ENCODE measurements at places on chromosomes 7 and 10.
A peak's percentile ranks its signal among the peaks of the same experiment; 100 is the strongest.

- DNase-seq: no peak
Observed at GRCh38 chr10:28302012-28302637, 739 bp downstream of the MPP7 start.

- DNase-seq: no peak
Observed at GRCh38 chr10:124130198-124130900, 37.0 kb upstream of the CHST15 start.

DNA sequence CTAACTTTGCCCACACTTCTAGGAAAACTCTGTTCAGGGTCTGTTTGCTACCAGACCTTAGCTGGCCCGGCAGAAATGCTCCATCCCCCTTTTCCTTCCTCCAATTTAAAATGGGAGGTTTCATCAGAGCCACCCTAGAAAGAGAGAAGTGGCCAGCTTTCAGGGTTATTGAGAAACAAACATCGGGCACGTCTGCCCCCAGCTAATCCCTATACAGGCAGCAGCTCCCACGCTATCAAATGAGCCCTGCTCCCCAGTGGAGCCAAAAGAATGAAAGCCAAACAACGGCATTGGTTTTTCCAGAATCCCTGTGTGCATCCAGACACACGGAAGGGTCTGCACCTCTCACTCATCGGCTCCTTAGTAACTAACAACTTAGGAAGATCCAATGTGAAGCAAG, 132.5 kb downstream of the GRID1 start:
- DNase-seq: no peak

DNA sequence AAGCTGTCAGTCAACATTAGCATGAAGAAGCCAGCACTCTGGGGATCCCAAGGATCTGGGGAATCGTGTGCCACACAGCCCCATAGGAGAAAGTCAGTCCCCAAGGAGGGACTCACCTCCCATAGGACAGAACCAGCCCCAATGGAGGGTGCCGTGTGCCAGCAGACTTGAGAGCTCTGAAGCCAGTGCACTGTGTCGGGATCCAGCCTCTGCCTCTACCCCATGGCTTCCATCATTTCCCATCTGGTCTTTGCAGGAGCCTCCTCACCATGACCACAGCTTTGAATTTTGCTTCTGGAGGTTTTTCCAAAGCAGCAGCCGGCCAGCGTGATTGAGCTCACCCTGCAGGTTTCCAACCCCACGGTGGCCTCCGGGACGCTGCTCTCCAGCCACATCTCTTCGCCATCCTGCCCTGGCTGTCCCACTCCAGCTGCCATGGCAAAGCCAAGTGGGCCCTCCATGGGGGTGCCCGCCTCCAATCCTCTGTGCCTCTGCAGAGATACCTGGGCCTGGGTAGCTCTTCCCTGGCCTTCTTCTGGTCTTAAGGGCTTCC, 171.8 kb upstream of the SHH start:
- DNase-seq: no peak

DNA sequence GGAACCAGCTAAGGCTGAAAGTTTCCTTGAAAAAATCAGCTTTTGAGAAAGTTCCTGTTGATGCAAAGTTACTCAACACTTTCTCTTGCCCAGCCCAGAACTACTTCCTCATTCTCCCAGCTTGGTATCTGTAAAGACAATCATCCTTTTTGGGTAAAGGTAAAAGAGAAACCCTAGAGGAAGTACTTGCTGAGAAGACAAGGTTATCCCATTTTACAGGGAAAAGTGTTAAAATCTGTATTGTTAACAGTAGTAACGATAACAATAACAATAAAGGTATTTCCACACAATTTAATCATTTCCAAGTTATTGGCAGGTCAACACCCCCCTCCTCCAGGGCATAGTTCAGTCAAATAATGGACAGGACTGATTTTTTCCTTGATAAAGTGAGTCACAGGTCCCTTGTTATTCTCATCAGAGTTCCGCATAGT, 2.4 kb downstream of the ALOX5 start:
- no peak for DNase-seq

DNA sequence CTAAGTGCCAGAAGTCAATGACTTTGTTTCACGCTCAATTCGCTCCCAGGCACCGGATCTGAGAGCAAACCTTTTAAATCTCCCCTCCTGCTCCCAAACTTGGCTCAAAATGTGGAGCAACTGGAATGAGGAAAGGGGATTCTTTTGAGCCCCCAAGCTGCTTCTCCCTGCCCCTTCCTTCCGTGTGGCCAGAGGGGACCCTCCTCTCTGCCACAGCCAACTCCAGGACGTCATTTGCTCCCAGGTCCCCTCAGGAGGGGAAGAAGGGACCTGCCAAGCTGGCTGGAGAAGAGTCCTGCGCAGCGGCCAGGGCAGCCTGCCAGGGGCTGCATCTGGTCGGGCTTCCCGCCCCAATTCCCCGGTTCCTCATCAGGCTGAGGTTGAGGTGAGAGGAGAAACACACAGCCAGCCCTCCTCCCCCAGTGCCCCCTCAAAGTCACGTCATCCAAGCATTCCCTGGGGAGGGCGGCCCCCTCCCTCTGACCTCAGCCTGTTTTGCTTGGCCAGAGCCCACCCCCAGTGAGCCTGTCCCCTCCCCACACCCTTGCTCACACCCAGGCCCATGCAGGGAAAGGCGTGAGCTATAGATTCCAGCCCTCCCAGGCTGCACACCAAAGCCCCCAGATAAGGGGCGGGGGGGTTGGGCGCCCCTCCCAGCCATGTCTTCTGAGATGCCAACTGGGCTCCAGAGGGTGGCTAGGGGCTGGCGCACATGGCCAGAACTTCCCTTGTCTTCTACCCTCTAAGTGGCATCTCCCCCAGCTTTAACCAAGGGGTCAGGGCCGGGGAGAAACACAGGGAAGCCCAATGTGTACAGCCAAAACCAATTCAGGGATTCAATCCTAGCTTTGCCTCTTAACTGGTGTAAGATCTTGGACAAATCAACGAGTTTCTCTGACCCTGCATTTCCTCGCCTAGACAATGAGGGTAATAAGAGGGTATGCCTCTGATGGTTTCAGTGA, 35.0 kb downstream of the SH3PXD2A start:
- DNase-seq: peak; percentile 77

DNA sequence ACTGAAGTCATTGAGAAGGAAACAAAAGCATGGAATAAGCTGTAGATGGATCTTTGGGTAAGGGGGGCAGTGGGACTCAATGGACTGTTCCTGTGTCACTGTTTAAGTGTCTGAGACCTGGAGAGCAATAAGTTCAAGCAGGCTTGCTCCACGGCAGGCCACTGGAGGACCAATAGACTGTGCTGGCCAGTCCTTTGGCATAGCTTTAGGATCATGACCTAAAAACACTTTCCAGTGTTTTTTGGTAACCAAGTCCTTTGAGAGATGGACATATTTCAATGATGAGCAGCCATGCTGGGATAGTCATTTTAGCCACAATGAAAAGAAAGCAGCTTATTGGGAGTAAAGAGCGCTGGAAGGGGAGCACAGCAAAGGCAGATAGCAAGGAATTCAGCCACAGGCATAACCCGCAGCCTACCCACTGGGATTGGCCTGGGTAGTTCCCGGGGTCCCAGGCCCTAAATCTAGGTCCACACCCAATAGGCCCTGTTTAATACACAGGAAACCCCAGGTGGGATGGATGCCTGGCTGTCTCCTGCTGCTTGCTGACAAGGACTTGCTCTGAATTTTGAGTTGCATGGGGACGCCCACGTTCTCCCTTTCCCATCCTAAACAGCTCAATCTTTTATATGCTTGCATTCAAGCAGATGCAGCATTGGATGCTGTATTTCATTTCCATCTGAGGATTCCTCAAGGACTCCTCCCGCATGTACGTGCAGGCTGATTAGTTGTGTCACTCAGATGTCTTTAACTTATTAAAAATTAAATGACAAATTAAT, 727.2 kb downstream of the KCNMA1 start:
- DNase-seq: no peak

DNA sequence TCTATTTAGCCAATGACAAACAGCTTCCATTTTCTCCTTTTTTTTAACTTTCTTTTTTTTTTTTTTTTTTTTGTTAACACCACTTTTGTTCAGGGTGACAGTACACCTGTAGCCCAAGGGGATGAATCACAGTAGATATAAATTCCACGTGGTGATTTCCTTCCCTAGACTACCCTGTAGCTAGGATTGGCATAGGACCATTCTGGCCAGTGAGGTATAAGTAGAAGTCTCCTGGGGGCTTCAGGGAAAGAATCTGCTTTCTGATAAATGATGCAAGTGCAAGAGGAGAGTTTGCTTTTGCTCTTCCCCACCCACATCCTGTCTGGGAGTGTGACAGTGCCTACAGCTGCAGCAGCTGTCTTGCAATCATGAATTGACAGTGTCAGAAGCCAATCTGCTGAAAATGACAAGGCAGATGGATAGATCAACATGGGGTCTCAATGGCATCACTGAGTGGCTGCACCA, 63.2 kb upstream of the TOMM7 start:
- no peak for DNase-seq

DNA sequence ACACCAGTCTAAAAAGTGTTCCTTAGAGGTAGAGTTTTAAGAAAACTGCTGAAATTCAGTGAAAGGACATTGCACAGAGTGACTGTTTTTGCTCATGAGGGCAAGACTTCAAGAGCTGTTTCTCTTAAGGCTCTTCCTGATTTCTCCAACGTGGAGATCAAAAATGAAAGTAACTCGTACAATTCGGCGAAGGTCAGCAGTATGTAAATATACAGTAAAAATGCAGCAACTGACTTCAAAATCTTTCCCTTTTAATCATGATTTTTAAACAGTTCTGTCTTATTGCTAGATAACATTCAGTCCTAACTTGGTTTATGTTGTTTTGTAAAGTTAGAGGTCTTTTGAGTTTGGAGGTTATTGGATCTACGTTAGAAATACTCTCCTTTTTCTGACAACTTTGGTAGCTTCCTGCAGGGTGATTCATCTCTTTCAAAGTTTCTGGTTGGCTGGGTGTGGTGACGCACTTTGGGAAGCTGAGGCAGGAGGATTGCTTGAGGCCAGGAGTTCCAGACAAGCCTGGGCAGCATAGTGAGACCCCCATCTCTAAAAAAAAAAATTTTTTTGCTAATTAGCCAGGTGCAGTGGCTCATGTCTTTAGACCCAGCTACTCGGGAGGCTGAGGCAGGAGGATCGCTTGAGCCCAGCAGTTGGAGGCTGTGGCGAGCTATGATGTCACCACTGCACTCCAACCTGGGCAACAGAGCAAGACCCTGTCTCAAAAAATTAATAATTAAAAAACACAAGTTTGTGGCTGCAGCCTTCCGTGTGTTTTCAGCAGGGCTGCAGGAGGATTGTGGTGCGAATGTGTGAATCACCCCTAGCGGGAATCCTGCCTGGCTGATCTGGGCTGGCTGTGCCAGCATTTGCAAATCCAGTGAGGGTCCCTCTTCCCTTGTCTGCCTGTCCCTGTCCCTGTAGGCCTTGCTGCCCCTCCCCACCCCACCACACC, 29.2 kb upstream of the AP5Z1 start:
- DNase-seq: no peak

GRCh38 chr10:30878920-30879319, 152.7 kb downstream of the ZNF438 start:
- no peak for DNase-seq

DNA sequence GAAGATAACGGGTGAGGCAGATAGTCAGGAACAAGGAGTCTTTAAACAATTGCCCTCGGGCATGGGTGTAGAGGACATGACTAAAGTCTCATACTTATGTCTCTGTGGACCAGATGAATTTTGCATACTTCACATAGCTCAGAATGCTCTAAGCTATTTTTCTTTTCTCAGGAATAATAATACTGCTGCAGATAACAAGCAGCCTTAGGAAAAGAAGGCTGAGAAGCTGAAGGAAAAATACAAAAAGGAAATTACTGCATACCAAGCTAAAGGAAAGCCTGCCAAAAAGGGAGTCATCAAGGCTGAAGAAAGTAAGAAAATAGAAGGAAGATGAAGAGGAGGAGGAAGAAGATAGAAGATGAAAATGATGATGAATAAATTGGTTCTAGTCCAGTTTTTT, 13.4 kb upstream of the ERCC6 start:
- DNase-seq: no peak

DNA sequence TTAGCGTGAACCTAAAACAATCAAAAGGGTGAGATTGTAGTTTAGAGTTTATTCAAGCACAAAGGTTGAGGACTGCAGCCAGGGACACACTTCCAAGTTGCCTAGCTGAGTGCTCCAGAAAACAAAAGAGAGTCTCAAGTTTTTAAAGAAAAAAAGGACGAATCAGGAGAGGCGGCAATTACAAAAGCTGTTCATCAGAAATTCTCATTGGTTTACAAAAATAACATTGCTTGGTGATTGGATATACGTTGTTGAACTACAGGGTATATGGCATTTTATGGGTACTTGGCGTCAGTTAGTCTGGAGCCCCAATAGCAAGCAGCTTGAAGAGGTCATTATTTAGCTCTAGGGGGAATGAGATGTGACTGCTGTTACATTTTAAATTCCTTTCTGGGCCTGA, 11.5 kb downstream of the ZNF438 start:
- no peak for DNase-seq

DNA sequence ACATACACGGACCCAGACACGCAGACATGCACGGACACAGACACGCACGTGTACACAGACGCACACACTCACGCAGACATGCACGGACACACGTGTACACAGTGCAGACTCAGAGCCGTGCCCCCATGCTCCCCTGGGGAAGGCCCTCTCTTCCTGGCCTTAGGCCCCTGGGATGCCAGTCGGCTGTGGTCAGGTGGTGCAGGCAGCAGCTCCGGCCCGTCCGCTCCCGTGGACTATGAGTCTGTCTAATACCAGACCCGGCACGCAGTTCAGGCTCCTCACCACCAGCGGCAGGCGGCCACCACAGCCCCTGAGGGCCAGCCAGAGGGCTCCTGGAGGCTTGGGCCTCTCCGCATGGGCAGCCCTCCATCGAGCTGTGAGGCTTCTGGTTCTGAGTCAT, 52.0 kb upstream of the NKX6-2 start:
- DNase-seq: peak; percentile 67

DNA sequence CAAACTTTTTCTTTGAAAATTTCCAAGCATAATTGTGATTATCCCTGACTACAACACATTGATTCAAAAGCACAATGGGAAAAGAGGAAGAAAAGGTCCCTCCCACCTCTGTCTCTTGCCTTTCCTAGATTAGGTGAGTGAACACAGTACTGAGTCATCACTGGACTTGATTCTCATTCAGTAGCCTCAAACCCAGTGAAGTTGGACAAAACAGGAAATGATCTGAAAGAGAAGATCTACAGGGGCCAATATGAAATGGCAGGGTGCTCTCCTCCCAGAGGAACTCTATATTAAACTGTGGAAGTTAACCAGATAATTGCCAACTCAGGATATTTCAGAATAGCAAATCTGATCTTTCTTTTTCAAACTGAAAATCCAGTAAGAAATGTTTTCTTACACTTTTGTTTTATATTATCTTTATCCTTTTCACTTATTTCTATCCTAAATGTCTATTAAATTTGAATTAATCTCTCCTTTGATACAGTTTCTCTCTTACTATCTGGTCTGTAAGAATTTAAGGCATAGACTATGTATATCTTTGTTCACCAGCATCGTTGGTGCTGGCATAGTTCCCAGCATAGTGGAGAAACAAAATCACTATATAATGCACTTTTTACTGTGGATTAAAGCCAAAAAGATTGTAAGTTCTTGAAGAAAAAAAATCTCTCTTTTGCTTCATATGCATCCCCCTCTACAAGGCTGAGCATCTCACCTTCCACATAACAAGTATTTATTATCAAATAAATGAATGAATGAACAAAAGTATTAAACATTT, 41.4 kb upstream of the IKZF1 start:
- no peak for DNase-seq

Measured in spleen (tissue), 13 donors.